Activated effector memory CD4-positive, alpha-beta T cell treated with Interleukin-2 at 50 U/mL for 16 hours (primary cell): ENCODE measurements at places on chromosomes 5 and 9.

GRCh38 chr5:78806544-78806943 lies 158.0 kb upstream of the LHFPL2 start:
- no peak for DNase-seq

- no peak for DNase-seq
Measured at GRCh38 chr9:133571896-133572595, 37.1 kb downstream of the FAM163B start.

GRCh38 chr5:150158170-150158949 lies 2.7 kb upstream of the PDGFRB start:
- DNase-seq, result no peak

DNA sequence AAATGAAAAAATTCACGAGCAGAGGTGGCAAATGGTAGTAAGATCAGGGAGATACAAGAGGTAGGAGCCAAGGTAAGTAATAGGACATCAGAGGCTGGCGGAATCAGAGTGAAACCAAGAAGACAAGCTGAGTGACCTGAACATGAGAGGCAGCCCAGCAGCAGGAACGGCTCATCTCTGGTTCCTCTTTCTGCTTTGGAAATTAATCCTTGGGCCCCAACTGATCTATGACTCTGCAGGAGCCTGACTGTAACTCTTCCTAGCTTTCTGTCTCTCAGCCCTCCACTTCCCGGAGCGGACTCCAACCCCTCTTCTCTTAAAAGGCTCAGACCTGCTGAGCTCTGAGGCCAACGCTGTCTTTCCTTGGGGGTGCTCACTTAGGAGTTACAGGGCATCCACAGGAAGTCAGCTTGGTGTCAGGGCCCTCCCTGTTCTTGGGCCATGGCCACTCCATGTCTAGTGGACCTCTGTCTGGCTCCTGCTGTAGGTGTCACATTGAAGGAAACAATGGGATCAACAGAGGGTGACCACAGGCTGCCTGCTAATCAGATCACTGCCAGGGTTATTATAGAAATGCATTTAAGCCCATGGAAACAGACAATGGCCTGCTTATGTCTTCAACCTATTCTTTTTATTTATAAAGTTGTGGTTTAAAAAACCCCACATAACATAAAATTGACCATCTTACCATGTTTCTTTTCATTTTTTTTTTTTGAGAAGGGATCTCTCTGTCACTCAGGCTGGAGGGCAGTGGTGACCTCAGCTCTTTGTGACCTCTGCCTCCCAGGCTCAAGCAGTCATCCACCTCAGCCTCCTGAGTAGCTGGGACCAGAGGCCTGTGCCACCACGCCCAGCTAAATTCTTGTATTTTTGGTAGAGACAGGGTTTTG lies 22.5 kb upstream of the SHB start:
- no peak for DNase-seq

GRCh38 chr9:117400171-117400570 lies 14.7 kb downstream of the ASTN2 start:
- no peak for DNase-seq

GRCh38 chr9:134230942-134231325 lies 66.6 kb upstream of the RNU6ATAC start:
- DNase-seq, result no peak
